ENCODE measurements at places on chromosomes 2 and 18.
A peak's percentile ranks its signal among the peaks of the same experiment; 100 is the strongest.

DNA sequence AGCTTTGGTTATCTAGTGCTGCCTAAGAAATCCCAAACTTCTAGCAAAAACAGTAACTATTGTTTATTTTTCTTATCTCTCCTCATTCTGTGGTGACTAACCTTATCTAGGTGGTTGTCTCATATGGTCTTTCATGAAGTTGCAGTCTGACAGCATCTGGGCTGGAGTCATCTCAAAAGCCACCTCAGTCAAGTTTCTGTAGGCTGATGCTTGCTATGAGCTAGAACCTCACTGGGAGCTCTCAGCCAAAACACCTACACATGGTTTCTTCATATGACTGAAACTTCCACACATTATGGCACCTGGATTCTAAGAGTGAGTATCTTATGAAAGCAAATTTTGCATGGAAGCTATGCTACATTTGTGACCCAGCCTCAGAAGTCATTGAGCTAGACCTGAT, 596.4 kb upstream of the VRK2 start:
- DNase-seq, result no peak

DNA sequence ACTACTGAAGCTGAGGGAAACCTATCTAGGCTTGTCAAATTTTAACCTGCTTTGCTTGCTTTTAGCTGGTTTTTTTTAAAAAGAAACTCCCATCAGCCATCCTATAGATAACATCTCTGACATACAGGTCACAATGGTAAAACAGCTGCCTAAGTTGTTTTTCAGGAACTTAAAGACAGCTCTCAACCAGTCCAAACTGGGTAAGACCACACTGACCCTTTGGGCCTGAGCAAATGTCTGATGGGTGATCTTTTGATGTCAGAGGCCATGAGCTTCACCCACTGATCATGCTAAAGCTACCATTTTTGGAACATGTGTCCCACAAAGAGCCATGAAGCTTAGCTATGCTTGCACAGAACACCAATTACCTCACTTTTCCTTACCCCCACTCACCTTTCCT, 50.0 kb upstream of the TANC1 start:
- DNase-seq, result no peak

GRCh38 chr2:172596776-172597175, 40.9 kb downstream of the PDK1 start:
- no peak for DNase-seq

- DNase-seq, result no peak
These were observed 67.8 kb downstream of the TMEM18 start for GRCh38 chr2:609449-609848.

DNA sequence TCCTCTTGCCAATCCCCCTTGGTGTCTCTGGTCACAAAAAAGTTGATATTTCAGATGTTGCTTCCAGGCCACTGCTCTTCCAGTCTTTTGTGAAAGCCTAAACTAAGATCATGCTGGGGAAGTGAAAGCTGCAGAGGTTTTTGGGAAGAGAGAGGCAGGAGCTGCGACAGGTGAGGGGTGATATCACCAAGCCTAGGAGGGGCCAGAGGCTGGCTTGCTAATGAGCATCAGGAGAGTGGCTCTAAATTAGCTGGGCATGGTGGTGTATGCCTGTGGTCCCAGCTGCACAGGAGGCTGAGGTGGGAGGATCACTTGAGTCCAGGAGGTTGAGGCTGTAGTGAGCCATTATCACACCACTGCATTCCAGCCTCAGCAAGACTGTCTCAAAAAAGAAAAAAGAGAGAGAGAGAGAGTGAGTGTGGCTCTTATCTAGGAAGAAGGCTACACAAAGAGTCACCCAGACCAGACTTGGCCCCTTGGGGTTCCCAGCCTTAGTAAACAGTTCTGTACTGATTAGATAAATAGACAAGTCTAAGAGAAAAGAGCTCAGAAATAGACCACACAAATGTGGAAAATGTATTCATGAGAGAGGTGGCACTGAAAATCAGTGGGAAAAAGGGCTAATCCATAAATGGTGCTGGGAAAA, 14.6 kb upstream of the CDK5R2 start:
- no peak for DNase-seq

DNA sequence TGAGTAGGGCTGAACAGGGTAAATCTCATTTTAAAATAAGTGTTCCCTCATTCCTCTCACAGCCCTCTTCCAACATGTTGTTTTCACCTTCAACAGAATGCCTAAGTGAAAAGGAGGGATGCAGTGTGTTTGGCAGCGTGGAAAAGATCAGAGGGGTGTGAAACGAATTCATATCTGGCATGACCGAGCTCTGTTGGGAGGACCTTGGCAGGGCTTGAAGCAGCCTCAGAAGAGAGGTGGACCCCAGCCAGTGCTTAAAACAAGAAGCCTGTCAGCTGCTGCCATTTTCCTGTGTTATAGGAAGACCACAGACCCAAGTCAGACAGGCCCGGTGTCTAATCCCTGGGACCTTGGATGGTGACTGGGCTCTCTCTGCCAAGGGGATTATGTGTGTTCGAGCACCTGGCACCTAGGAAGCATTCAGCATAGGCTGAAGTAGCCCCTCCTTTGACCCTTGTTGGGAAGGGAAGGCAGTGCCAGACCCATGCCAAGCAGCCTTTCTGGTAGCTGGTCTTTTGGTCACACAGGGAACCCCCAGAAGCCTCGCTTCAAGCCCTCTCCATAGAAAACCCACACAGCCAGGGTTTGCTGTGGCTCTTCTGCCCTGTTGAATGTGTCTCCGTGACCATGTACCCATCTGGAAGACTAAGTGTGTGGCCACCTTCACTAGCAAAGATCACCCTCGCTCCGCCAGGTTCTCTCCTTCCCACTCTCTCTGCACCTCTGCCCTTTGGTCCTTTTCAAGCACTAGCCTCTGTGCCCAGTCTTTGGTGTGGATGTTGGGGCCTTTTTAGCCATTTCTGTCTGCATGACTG, 87.5 kb upstream of the ST3GAL5 start:
- no peak for DNase-seq

DNA sequence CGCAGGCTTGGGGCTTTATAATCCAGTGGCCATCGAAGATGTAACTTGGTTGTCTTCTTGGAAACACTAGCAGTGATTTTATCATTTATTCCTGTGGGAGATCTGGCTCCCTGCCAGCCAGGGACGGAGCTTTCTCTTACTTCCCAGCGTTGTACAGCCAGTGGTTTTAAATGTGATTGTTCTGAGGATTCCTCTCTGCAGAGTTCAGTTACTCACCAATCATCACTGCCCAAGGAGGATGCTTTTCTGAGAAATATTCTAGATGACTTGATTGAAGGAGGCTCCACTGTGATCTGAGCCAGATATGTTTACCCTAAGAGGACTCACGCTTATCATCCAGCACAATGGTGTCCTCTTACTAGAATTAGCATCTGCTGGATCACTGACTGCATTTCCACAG, 744.3 kb downstream of the RNF144A start:
- DNase-seq, result no peak

DNA sequence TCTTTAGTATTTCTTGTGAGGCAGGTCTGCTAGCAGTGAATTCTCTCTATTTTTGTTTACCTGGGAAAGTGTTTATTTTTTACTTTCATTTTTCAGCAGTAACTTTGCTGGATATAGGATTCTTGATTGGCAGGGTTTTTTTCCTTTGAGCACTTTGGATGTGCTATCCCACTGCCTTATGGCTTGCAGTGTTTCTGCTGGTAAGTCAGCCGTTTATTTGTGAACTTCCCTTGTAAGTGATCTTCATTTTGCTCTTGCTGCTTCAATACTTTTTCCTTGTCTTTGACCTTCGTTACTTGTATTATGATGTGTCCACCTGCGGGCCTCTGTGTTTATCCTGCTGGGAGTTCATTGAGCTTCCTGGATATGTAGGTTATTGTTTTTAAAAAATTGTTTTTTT, 54.7 kb downstream of the SLC66A2 start:
- no peak for DNase-seq

- DNase-seq, result no peak
These were observed 328.4 kb upstream of the DDX18 start for GRCh38 chr2:117486081-117486480.

GRCh38 chr2:140465301-140465700, 1665.5 kb downstream of the LRP1B start:
- no peak for DNase-seq

DNA sequence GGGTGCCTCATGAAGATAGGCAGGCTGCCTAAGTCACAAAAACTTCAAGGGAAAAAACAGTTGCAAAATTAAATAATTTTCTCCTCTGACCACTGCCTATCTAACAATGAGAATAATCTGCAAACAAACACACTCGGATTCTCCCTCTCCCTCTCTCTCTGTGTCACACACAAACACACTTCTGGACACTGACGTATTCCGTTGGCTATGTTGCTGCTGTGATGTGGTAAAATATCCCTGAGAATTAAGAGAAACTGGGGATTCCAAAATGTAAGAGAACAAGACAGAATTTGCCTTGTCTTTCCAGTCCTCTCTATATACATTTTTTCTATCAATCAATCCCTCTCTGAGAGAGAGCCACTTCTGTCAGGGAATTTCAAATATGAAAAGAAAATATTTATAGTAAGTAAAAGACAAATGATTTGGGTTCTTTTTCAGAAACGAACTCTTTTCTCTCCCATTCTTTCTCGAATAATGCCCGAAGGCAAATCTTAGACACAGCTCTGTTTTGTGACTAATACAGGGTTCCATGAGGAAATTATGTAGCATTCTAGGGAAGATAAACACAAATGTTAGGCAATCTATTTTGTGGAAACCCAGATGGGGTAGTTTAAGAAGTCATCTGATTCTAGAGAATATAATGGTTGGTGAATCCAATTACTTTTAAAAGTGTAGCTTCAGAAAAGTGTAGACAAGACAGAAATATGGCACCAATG, 310.3 kb upstream of the CYP26B1 start:
- DNase-seq, result no peak

DNA sequence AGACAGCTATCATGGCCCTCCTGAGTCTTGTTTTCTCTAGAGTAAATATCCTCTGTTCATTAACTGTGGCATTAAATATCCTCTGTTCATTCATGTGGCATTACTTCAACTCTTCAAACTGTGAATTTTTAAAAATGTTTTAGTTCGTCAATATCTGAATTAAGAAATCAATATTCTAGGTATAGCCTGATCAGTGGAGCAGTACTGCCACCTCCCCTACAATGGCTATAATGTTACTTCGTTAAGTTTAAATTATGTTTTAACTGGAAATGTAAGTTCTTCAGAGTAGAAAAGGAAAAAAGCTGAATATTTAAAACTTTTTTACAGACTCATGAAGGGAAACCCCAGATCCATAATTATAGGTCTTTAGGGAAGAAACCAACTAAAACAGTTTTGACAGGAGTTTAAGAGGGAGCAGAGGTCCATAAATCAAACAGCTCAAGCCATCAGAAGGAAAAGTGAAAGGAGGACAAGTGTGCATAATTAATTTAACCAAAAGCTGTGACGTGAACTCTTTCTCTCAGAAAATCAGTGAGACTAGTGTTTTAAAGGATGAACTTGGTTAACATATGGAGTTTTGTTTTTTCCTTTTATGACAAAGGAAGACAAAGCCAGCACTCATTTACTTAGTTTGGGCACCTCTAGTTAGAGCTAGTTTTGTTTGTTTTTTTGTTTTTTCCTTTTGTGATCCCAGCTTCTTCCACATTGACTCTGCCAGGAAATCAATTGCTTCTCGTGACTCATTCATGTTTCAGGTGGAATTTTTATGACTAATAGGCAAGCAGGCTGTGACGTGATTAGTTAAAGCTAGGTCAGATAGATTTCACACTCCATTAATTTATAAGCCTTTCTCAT, 44.9 kb downstream of the RBBP8 start:
- DNase-seq, result no peak

DNA sequence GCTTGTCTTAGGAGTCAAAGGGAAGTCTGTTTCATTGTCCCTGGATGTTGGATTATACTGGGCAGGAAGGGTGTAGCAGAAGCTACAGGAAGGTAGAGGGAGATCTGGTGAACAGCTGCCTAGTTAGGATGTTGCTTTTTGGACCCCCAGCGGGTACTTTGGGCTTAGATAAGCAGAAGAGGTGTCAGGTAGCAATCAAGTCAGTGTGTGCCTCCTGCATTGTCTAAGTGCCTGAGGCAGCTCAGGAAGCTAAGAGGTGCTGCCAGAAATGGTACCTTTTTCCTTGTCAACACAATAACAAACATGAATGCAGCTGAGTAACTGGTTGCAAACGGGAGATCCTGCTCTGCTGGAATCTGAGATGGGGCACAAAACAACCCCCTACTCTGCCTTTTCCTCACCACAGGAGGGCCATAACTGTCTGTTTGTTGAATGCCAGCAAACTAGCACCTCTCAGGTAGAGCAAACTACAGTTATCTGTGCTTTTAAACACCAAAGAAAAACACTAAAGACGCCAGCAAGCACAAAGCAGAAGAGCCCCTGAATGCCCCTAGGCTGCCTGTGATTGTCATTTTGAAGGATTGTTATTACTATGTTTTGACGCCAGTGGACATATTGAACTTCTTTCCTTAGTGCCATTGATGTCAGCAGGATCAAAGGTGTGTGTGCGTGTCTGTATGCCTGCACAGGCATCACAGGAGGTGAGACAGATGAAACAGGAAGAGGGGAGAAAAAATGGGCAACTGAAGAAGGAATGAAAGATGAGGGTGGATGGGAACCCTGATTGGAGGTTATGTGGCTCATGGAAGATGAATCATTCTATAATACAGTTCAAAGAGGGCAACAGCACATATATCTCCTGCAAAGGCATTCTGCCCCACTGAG, 151.4 kb downstream of the ETAA1 start:
- DNase-seq, result no peak

DNA sequence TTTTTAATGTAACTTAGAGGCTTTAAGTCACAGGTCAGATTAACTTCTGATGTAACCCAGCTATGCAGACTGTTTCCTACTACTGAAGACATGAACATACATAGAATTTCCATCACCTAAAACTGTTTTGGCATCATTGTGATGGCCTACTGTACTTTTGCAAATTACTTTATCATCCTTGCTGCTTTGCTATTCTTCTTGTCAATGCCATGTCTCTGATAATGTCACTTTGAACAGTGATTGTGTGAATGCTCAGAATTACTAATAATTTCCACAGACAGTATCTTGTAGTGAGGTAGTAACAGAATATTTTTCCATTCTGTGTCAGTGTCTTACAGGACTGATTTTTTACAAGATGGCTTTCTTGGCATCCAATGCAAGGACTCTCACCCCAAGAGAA, 663.5 kb downstream of the DPP10 start:
- no peak for DNase-seq

GRCh38 chr2:167212014-167212648, 323.9 kb downstream of the XIRP2 start:
- DNase-seq, result peak; percentile 54

GRCh38 chr2:64259312-64259711, 115.1 kb upstream of the PELI1 start:
- peak; percentile 13 for DNase-seq

DNA sequence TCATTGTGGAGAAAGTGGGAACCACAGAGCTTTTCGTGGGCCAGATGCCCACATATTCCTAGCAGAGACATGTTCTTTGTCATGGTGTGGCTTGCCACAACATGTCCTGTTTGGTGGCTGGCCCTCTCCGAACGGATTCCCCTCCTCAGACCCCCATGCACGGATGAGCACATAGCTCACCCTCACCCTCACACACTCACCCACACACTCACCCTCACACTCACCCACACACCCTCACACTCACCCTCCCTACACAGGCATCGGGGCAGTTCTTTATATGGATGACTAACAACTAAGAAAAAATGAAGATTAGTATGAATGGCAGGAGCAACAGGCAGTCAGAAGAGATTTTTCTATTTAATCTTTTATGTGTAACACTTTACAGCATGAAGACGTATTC, 149.9 kb downstream of the ZNF236 start:
- no peak for DNase-seq
